Iris pigment epithelial cell (primary cell): ENCODE measurements at places on chromosomes 7 and 10.

DNA sequence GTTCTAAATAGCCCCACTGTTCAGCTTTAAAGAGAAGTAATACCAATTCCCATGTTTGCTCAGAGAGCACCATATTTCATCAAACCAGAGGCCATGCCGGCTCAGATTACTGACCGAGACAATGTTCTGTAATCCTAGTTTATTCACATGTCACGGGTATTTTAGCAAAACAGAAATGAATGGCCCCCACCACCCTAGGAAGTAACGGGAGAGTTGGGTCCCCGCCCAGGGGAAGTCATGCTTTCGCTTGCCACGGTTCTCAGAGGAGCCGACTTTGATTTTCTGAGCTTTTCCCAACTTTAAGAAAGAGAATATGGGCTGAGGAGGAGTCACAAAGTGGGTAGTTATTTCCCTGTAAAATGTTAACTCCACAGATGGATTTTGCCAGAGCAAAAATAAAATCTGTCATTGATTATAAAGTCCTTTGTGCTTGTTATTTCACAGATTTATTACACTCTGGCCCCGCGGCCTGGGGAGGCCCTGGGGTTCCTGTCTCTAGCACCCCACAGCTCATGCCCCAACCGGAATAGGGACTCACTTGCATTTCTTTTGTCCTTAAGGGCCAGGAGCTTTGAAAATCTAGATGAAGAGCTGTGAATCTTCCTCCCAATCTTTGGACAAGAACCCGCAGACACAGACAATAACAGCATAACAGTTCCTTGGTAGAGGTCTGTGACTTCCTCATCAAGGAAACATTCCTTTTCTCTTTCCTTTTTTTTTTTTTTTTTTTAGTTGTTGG is 3.7 kb upstream of the GDF10 start:
- no peak for DNase-seq

- no peak for DNase-seq
Measured at GRCh38 chr10:14403881-14404623, 73.3 kb upstream of the FRMD4A start.

- DNase-seq = no peak
Measured at GRCh38 chr7:131052285-131052904, 275.3 kb upstream of the MKLN1 start.

- peak; percentile 100 for DNase-seq
Measured at GRCh38 chr10:110918643-110919348, at the start of gene BBIP1. BBIP1 (minus strand) TSS chr10:110919180; CDS start chr10:110918157, 1,023 bp downstream.

- peak; percentile 31 for DNase-seq
Measured at GRCh38 chr10:115950320-115950719, 322.7 kb downstream of the GFRA1 start.

GRCh38 chr7:105224884-105225651 is 163.7 kb downstream of the SRPK2 start:
- DNase-seq = peak; percentile 90

GRCh38 chr10:110843796-110844616 is 27.7 kb upstream of the PDCD4 start:
- no peak for DNase-seq

GRCh38 chr10:68562661-68563570 is 2.8 kb downstream of the TET1 start:
- DNase-seq = peak; percentile 63

- DNase-seq = no peak
Measured at GRCh38 chr7:75992083-75992755, 2.2 kb downstream of the TMEM120A start.

DNA sequence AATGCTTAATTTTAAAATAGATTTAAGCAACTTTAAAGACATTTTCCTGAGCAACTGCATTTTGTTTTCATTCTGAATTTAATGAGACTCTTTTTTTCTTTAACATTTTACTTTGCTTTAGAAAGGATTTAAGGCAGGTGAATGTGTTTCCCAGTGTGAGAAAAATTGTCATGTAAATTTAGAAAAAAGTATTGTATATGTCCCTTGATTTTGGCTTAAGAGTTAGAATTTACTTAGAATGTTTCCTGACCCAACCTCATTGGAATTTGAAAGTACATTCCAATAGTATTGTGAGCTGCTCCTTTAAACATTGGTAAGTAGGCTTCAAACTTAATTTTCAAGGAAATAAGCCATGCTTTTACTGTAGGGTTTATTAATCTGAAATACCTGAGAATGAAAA is 110.2 kb downstream of the PTEN start:
- DNase-seq = peak; percentile 61

GRCh38 chr7:95246831-95247370 is 77.4 kb downstream of the PON1 start:
- DNase-seq = peak; percentile 81

- DNase-seq = peak; percentile 70
Measured at GRCh38 chr10:89207181-89207800, at the start of gene CH25H. CH25H (minus strand) TSS chr10:89207317; CDS start chr10:89207292, 25 bp downstream.

GRCh38 chr7:26284995-26285632 is 6.5 kb upstream of the SNX10 start:
- DNase-seq = no peak

- peak; percentile 51 for DNase-seq
Measured at GRCh38 chr7:41869596-41869995, 166.7 kb upstream of the INHBA start.

DNA sequence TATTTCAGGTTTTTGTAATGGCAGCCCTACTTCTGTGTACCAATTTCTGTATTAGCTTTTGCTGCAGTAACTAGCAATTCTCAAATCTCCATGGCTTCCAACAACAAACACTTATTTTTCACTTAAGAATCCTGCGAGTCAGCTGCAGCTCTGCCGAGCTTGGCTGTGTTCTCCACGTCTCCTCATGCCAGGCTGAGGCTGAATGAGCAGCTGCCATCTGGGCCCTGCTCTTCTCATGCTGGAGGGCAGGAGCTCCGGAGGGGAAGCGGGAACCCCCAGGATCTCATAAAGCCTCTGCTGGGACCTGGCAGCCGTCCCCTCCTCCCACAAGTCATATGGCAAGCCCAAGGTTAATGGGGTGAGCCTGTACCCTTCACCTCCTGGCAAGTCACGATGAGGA is 591.1 kb downstream of the SDK1 start:
- no peak for DNase-seq

DNA sequence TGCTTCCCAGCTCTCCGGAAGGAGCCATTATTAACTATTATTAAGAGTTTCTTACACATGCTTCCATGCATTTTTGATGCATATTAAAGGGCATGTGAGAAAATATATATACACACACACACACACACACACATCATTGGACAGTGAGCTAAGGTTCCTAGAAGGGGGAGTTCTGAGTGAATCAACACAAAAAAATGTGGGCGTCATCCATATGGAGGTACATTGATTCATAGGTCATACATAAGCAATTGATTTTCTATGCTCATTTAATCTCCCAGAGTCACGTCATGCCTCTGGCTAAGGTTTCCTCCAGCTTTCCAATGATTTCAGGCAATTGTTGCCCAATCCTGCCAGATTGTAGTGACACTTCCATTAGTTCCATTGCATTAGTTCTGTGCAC is 269.4 kb downstream of the DNAJB9 start:
- DNase-seq = peak; percentile 4

DNA sequence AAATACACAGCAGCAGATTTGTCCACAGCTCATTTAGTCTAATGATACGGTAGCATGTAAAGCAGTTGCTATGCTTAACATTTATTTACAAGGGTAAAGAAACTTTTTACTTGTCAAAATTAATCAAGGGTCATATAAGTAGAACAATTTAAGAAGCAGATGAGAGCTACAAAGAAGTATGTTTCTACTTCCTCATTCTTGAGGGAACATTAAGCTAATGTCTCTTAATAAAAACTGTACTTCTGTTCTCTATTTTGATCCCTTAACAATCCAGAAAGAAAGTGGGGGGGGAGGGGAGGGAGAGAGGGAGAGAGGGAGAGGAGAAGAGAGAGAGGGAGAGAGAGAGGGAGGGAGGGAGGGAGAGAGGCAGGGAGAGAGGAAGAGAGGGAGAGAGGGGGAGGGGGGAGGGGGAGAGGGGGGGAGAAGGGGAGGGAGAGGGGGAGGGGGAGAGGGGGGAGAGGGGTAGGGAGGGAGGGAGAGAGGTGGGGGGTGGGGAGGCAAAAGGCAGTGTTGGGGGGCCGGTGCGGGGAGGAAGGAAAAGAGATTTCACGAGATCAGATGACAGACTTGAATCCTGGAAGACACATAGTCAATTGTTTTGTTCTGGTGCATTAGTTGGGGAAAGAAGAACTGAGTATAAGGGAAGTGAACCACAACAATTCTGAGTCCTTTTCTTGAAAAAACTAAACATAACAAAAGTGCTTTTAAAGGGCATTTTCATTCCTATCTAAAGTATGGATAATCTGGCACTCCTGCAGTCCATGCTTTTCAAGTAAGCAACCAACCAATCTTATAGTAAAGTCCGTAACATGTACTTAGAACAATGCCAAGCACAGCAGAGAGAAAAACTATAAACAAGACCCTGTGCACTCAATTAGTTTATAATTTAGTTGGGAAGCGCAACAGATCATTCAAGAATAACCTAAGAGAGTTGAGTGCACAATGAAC is 128.0 kb downstream of the USP6NL start:
- DNase-seq = no peak

- no peak for DNase-seq
Measured at GRCh38 chr10:42987121-42987541, 89.7 kb upstream of the RET start.

GRCh38 chr10:77301305-77301730 is 336.3 kb downstream of the KCNMA1 start:
- DNase-seq = peak; percentile 75

GRCh38 chr10:103842605-103843004 is 12.8 kb downstream of the SH3PXD2A start:
- no peak for DNase-seq

- no peak for DNase-seq
Measured at GRCh38 chr7:7979558-7979957, 11.0 kb downstream of the GLCCI1 start.

- no peak for DNase-seq
Measured at GRCh38 chr10:78511324-78512204, 477.9 kb downstream of the RPS24 start.

DNA sequence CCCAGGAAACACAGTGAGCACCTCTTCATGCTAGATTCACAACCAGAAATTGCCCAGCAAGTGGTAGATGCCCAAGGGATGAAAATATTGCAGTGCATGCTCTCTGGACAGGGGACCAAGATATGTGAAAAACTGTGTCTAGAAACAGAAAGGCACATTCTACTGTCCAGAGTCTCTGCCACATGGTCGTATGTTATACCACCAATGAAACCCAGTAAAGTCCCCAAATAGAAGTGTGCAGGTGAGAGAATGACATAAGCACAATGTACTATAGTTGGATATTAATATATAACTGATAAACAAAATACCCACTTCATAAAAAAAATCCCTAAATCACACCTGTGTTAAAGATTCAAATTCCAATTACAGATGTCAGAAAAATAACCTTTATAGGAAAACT is 43.8 kb downstream of the RASGEF1A start:
- DNase-seq = no peak

- DNase-seq = no peak
Measured at GRCh38 chr7:77846317-77847092, 47.9 kb downstream of the PHTF2 start.

GRCh38 chr7:101531726-101532357 is 97.3 kb downstream of the MYL10 start:
- no peak for DNase-seq

GRCh38 chr10:63684257-63684936 is 163.2 kb downstream of the REEP3 start:
- no peak for DNase-seq

DNA sequence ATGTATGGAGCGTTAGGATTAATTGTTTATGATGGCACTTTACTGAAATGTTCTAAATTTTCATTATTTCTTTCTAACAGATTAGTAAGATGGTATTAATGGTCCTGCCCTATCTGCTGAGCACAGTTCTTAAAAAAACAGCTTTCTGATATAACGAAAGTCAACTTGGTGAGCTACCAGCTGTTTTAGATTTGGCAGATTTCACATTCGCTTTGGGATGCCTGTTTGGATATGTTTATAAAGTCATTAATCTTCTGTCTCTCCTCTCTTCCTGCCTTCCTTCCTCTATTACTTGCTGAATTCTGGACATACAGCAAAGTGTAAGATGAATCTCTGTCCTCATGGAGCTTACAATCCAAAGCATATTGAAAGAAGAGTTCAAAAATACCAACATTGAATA is 396.8 kb upstream of the LRGUK start:
- DNase-seq = no peak

GRCh38 chr7:143484119-143484518 is 6.4 kb downstream of the TAS2R41 start:
- DNase-seq = no peak

DNA sequence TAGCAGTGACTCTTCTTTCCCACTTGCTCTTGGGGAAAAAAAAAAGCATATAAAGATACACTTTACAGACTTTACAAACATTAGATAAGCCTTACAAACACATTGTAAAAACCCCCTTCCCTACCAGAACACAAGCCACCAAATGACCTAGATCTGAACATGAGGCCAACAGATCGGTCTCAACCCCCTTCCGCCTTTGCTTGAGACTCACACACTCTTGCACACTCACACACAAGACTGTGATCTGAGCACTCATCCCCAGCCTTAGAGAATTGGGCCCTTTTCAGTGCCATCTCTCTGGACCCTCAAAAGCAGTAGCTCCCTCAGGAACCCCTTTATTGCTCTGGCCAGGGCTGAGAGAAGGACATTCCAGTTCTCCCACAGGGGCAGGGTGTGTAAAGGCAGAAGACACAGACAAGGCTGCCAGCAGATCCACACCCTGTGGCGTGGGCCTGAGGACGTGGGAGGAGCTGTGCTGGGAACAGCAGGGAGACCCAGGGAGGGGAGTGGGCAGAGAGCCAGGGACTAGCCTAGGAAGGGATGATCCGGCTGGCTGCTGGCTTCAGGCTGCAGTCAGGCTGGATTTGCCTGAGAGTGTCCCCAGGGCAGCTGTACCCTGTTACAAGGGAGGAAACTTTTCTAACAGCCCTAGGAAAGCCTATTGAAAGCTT is 206.7 kb downstream of the KIAA1217 start:
- peak; percentile 78 for DNase-seq

GRCh38 chr7:143314127-143314526 is 1.8 kb upstream of the CLCN1 start:
- DNase-seq = no peak
